GDM1 (cell line): ENCODE measurements at places on chromosomes 2 and 18.

DNA sequence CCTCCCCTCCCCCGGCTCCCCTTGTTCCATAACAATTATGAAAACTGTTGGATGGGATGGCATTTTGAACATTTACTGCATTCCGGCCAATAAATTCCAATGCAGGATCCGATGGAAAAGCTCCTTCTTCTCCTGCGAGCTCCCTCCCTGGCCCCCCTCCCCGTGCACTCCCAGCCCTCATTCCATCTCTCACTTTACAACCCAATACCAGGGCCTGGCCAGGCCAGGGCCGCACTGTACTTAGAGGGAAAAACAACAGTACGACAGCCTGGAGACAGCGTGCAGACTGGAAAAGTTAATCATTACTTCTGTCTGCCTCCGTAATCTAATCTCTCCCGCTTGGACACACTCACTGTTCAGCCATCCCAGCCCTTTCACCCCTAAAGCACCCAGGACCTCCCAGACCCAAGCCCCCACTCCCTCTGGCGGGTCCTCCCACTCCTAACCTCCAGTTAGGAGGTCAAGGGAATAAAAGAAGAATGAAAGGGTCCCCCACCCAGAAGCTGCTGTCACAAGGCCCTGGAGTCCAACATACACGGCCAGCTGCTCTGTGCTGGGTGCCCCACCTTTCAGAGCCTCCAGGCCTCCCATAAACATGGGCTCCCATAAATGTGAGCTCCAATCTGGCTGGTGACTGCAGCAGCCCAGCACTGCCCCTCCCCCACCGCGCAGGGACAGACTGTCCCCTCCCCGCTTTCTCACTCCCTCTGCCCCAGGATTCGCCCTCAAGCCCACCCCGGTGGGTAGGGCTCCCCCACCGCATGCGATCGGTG, 20.6 kb downstream of the SMAD7 start:
- no peak for DNase-seq

- no peak for DNase-seq
Observed at GRCh38 chr18:73458186-73458964, 590.6 kb upstream of the NETO1 start.

GRCh38 chr2:10191554-10191953, 69.0 kb downstream of the RRM2 start:
- no peak for DNase-seq

DNA sequence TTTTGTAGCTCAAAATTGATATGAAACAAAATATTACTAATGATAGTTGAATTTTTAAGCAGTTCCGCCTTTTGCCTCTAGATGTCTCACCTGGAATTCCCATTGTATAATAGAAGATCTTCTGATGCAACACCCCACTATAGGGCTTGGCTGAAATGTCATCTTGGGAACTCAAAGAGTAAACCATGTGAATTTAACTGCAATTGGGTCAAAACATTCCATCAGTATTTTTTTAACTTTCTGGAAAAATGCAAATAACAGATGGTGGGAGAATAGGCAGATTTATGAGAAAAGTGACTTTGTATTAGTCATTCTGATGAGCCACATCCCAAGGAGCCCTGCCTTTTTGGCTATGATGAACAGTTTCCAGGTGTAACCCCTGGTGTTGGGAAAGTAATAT, 489.9 kb downstream of the NYAP2 start:
- no peak for DNase-seq

DNA sequence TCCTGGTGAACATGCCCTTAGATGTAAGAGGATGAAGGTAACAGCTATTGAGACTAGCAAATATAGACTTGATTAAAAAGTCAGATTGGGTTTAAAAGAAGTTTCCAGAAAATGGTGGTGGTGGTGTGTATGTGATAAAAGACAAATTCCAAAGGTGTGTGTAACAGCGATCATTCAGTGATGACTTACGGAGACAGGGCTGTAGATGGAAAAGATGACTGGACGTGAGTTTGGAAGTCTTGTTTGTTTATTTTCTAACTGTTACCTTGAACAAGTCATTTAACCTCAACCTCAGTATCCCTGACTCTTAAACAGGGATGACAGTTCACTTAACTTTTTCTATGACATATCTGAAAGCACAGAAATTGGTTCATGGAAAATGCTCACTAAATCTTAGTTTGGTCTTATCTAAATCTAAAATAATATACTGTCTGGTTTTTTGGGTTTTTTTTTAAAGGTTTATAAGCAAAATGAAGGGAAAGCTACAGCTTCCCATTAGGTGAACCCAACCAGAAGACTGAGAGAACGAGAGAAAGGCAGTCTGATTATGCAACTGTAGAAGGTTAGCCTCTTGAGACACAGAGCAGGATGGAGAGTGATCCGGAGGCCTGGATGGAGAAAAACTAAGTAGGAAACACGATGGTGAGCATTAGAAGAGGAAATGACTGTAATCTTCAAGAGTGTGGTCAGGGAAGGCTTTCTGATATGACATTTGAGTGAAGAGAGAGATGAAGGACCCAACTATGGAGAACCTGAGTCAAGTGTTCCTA, 71.9 kb downstream of the TCF4 start:
- DNase-seq, result no peak

- no peak for DNase-seq
Observed at GRCh38 chr2:196168181-196168580, 3.2 kb downstream of the STK17B start.

GRCh38 chr18:71902482-71902881, 641.7 kb downstream of the CBLN2 start:
- DNase-seq, result no peak

DNA sequence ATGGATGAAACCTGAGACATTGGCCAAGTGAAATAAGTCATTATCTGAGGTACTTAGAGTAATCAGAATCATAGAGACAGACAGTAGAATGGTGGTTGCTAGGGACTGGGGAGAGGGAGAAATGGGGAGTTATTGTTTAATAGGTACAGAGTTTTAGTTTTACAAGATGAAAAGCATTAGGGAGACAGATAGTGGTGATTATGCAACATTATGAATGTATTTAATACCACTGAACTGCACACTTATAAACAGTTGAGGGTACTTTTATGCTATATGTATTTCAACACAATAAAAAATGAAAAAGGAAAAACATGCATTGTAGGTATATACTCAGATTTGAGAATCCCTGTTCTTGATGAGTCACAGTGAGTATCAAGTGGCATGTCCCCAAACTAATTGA, 59.7 kb downstream of the EPC2 start:
- DNase-seq, result no peak

GRCh38 chr2:201939453-201939941, 94.2 kb upstream of the FZD7 start:
- DNase-seq, result no peak

GRCh38 chr2:108351889-108352288, 25.9 kb upstream of the SULT1C4 start:
- no peak for DNase-seq

GRCh38 chr2:240810621-240811020, 9.4 kb downstream of the KIF1A start:
- no peak for DNase-seq

DNA sequence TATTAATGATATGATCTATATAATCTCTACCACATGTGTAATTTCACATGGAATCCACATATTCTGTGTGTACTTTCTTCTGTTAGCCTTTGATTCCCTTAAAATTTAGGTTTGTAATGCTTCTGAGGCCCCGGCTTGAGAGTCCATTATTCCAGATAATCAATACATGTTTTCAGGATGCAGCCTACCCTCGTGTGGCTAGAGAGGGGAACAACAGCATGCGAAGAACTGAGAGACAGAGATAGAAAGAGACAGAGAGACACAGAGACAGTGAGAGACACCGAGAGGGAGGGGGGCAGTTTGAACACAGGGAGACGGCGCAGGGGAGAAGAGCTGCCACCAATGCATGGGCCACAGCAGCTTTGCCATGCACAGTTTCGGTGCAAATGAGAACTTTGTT, 185.4 kb downstream of the SNTG2 start:
- DNase-seq, result no peak
